ENCODE measurements at places on chromosomes 1 and 21. TPM values are rescaled to one million over a fixed set of nuclear protein-coding genes. Genes with fewer than 3 reads are reported as not detected.

GRCh38 chr1:207826557-207827487 lies 75.0 kb downstream of the CD46 start:
- peak; percentile 88 for DNase-seq
- H3K27me3 ChIP-seq, result no peaks in the 10 kb centered on the region
- H3K4me1 ChIP-seq, result peaks cover 82% of the 10 kb centered on the region
- peak overlapping the region; percentile 27 for H3K4me3 ChIP-seq
- H3K36me3 ChIP-seq, result peaks cover 4% of the 10 kb centered on the region

GRCh38 chr1:115495625-115496024 lies 146.1 kb upstream of the VANGL1 start:
- H3K4me3 ChIP-seq, result no peak overlapping the region
- DNase-seq, result no peak
- no peaks in the 10 kb centered on the region for H3K36me3 ChIP-seq
- no peaks in the 10 kb centered on the region for H3K27me3 ChIP-seq
- no peak overlapping the region for H3K27ac ChIP-seq
- H3K4me1 ChIP-seq, result no peaks in the 10 kb centered on the region

DNA sequence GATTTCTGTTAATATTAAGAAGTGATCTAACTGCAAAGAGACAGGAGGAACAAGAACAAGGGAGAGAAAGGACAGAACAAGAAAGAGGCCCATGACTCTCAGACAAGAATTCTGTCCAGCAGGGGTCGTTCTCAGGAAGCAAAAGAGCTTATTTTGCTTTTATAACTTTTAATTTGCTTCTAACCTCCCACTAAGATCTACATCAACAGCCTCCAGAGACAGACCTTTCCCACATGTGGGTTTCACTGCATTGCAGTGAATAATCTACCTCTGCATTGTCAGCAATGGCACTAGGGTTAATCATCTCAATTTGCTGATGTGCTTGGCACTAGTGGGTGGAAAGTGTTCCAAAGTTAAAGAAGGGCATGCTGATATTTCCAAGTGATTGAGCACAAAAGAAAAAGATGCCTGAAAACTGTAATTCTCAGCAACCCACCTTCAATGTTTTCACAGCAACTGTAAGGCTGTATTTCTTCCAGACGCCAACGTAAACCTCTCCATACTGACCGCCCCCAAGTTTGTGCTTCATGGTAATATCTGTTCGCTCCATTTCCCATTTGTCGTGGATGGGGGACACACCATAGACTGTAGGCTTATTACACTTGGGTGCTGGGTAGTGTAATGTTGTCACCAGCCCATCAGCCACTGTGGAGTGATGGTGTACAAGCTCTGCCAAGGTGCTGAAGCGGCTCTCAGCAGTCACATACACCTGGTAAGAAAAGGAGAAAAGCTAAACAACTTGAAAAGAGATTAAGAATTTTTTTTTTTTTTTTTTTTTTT lies 39.5 kb downstream of the TOR3A start:
- H3K36me3 ChIP-seq, result peaks cover 71% of the 10 kb centered on the region
- no peaks in the 10 kb centered on the region for H3K4me1 ChIP-seq
- no peak overlapping the region for H3K27ac ChIP-seq
- H3K4me3 ChIP-seq, result no peak overlapping the region
- H3K27me3 ChIP-seq, result no peaks in the 10 kb centered on the region

Gene KRTAP13-2
- total RNA-seq, result not detected

DNA sequence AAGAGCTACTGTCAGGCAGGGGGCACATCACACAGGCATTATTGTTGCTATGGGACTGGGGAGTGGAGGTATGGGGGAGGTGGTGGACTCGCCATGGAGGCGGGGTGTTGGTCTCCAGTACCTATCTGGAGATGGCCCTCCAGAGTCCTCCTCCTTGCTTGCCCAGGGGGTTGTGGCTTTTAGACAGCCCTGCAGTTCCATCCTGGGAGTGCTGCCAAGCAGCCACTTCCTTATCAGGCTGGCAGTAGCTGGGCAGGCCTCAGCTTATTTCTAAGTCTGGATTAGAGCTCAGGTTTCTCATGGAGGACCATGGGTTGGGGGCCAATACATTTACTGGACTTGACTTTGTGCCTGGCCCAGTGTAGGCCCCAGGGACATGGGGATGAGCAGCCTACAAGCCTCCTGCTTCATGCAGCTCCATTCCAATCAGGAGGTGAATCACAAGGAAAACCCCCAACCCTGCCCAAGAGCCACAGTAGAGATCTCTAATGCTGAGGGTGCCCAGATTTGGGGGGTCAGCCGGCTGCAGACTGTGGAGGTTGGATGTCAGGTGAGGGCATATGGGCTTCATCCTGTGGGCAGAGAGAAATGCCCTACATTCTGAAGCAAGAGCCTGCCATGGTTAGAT lies 210.7 kb upstream of the EDN2 start:
- no peak overlapping the region for H3K27ac ChIP-seq
- H3K36me3 ChIP-seq, result no peaks in the 10 kb centered on the region
- no peak overlapping the region for H3K4me3 ChIP-seq
- no peaks in the 10 kb centered on the region for H3K27me3 ChIP-seq

DNA sequence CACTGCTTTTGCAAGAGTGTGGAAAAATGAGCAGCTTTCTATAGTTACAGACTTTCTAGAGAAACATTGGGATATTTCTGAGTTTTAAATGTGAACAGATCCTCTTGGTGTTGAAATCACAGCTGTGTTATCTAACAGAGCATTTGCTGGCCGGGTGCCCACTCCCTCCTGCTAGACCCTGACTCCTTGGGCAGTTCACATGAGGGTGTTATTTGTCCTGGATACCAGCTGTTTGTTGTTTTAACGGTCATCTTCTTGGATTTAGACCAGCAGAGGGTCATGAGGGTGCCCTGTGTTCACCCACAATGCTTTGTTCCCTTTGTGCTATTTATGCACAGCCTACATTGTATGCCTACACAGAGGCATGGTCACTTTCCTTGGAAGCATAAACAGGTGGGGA lies 67.1 kb downstream of the CENPF start:
- no peaks in the 10 kb centered on the region for H3K36me3 ChIP-seq
- H3K4me1 ChIP-seq, result no peaks in the 10 kb centered on the region
- H3K27ac ChIP-seq, result no peak overlapping the region

GRCh38 chr1:17207966-17208418 lies 3.1 kb downstream of the PADI1 start:
- no peaks in the 10 kb centered on the region for H3K27me3 ChIP-seq
- no peak overlapping the region for H3K4me3 ChIP-seq
- H3K36me3 ChIP-seq, result no peaks in the 10 kb centered on the region
- no peak overlapping the region for H3K27ac ChIP-seq
- no peak for DNase-seq

DNA sequence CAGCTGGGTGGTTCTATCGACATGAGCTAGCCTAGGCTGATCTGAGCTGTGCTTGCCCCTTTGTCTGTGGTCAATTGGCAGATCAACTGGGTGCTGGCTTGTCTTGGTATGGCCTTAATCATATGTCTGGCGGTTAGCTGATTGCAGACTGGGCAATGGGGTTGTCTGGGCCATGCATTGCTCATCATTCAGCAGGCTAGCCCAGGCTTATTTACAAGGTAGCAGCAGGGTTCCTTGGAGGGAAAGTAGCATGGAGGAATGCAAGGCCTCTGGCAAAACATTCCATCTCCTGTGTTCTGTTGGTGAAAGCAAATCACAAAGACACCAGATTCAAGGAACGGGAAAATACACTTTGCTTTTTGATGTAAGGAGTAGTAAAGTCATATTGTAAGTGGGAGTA lies 84.0 kb upstream of the IVNS1ABP start:
- no peak for DNase-seq
- H3K4me3 ChIP-seq, result no peak overlapping the region
- no peaks in the 10 kb centered on the region for H3K27me3 ChIP-seq
- H3K36me3 ChIP-seq, result no peaks in the 10 kb centered on the region
- no peak overlapping the region for H3K27ac ChIP-seq
- H3K4me1 ChIP-seq, result peaks cover 7% of the 10 kb centered on the region
